ENCODE measurements at places on chromosomes 11 and 22.
A peak's percentile ranks its signal among the peaks of the same experiment; 100 is the strongest.

DNA sequence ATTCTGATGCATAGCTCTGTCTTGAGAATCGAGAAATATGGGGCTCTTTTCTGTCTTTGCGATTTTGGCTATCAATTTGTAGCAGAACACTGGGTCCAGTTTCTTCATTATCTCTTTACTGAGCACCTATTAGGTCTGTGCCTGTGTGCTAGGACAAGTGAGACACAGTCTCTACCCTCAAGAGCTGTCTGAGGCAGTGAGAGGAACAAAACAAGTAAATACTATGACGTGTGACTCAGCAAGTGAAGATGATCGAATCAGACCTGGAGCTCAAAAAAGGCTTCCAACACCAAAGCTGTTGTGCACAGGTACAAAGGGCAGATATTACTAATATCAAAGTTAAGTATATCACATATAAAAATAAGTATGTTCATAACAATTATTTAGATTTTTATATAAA is 52.4 kb downstream of the LGR4 start:
- DNase-seq = no peak

GRCh38 chr11:118334745-118335144 is 7.8 kb downstream of the CD3D start:
- DNase-seq = no peak

DNA sequence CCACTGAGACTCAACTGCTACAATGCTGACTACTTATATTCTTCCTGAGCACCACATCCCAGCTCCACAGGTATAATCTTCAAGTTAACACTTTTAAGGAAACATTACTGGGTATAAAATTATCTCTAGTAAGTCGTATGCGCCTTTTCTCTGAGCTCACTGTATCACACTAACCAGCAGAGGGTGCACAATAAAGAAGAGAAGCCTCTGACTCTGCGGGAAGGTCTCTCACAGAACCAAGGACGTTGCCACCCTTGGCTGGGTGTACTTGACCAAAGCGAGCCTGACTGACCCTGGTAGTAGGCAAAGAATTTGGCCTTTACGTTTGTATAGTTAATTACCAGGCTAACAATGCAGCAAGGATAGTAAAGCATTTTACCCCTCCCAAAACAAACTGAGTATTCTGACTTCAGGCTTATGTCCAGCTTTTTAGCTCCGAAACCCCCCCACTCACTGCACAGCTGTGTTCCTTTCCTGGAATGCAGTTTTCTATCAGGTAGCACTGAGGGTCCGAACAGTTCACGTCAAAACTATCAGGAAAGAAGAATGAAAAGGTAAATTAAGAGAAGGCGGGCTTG is at the start of gene BTBD18:
TSS of gene BTBD18 (minus strand) at position 144 of the 578 bp plus-strand sequence. CDS start 631 bp downstream, outside the sequence.
- no peak for DNase-seq

DNA sequence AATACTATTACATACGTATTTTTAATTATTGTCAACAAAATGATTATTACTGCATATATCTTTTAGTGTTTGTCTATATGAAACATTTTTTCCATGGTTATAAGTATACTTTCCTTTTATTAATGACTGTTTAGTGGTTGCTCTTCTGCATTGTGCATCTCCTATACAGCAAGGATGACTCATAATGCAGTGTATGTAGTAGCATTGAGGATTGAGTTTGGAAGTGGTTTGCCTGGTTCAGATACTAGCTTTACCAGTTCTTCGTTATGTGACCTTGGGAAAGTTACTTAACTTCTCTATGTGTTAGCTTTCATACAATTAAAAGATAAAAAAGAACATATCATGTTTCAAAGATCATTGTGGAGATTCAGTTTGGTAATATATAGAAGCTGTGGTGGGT is 44.1 kb downstream of the CHORDC1 start:
- no peak for DNase-seq

DNA sequence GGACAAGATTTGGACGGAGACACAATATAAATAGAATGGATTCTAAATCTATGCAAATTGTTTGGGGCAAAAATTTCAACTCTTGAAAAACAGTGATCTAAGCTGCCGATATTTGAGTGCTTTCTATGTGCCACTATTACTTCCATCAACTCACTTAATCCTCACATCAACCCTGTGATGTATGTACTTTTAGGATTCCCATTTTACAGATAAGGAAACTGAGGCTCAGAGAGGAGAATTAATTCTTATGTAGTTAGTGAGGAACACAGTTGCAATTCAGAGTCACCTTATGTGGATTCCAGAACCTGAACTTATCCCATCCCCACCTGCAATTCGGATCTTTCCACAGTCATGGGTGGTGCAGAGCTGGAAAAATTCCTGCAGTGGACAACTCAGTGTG is 60.3 kb downstream of the TSPAN18 start:
- DNase-seq = no peak

DNA sequence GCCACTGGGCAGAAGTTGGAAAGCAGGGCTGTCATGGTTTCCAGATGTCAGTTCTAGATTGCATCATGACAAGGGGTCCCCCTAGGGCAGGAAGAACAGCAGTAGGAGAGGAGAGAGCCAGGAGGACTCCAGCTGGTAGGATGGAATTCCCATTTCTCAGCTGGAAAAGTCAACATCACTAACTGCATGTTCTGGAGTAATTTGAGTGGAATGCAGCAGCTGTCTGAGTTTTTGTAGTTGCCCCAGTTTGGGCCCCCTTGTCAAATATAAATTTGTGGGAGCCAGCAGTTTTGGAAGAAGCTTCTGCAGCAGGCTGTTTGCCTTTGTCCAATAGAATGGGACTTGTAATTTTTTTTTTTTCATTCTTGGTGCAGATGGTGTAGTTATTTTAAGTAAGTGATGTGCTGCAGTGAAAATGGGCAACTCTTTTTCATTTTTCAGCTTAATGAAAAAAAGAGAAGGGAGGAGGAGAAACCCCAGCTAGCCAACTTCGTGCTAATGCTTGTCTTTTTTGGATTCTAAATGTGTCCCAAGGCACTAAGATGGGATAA is 86.9 kb downstream of the LDLRAD3 start:
- DNase-seq = no peak

- no peak for DNase-seq
Measured at GRCh38 chr11:75563978-75564552, 2.0 kb downstream of the SERPINH1 start.

- peak; percentile 55 for DNase-seq
Measured at GRCh38 chr11:13486926-13487660, 8.7 kb downstream of the PTH start.

- DNase-seq = no peak
Measured at GRCh38 chr11:124176925-124177715, 6.0 kb upstream of the OR10D3 start.

DNA sequence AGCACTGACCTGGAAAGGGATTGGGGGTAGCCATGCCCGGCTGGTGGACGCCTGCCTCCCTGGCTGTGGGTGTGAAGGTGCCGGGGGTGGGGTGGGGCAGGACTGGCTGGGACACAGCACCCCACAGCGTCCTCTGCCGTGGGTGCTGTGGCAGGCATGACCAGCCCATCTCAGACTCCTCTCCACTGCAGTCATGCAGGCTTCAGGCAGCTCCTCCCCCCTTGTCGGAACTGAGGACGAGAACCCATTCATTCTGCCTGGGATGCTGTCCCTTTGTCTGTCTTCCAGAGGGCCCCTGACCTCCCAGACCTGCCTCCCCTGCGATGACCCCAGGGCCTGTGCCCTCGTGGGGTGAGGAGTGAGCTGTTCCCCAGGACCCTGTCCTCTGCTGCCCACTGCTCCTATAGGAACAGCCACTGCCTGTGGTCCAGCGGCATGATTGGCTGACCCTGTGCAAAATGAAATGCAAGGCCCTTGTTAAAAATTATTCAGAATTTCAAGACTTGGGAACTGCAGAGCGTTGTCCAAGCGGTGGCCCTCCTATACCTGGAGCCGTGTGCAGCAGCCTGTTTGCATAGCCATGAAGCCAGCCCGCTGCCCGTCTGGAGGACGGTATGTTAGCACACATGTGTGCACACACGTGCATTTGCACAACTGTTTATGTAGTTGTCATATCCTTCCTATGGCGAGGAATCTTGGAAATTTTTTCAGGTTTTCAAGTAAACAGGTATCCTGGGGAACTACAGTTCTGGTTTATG is 1122.3 kb downstream of the BRD1 start:
- no peak for DNase-seq

- DNase-seq = no peak
Measured at GRCh38 chr22:48804811-48805301, 1022.8 kb downstream of the BRD1 start.

DNA sequence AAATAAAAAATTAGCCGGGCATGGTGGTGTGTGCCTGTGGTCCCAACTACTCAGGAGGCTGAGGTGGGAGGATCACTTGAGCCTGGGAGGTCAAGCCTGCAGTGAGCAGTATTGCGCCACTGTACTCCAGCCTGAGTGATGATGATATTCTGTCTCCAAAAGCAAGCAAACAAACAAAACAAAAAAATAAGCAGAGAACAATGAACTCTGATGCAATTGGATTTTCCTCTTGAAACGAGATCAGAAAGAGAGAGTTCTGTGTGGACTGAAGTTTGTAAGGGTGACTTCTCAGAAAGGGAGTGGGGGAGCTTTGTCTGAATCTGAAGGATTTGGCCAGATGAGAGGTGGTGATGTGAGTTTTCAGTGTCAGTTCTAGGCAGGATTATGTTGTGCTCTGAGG is 6.0 kb upstream of the TMEM123 start:
- DNase-seq = no peak

DNA sequence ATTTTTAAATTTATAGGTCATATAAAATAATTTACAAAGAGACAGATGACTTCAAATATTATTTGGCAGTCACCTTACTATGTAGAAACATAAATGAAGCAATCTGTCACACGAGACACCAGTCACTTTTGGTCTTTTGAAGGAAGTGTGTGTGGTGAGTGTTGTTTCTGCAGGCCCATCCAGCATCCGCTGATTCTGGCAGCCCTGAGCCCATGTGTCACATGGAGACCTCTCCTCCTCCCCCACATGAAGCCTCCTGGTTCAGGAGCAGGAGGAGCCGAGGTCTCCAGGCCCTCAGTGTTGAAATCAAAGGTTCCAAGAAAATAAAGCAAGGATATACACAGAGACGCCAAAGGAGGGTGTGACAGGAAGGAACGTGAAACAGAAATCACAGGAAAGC is 60.1 kb downstream of the ARFGAP3 start:
- no peak for DNase-seq

DNA sequence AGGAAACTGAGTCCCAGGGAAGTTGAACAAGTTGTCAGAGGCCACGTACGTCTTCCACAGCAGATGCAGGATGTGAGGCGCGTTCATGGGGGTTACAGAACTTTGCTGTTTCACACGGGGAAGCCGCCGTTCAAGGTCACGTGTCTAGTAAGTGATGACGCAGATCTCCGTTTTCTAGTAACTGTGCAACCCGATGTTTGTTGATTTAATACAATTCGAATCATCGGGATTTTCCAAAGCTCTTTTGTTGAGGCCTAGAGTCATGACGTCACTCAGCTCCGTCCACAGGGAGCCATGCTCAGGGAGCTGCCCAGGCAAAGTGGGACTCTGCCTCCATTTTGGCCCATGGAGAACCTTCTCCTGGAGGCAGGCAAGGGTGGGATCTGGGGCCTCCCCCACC is 1121.8 kb downstream of the TBC1D22A start:
- DNase-seq = no peak

- DNase-seq = no peak
Measured at GRCh38 chr22:36492109-36492508, 10.7 kb upstream of the TXN2 start.

DNA sequence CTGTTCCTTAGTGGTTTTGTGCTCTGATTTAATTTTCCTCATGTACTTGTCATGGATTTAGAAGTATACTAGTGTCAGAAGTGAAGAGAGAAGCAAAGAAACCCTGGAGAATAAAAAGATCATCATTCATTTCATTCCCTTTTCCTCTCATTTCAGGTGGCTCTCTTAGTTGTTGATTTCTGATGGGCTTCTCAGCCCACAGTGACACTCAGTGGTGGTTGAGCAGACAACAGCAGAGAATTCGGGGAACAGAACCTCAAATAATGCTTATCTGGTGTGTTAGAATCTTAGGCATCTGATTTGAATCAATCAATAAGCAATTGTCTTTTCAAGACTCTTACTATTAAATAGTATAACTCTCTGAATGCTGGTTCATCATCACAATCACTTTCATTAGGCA is 1289.4 kb downstream of the FAM181B start:
- no peak for DNase-seq

DNA sequence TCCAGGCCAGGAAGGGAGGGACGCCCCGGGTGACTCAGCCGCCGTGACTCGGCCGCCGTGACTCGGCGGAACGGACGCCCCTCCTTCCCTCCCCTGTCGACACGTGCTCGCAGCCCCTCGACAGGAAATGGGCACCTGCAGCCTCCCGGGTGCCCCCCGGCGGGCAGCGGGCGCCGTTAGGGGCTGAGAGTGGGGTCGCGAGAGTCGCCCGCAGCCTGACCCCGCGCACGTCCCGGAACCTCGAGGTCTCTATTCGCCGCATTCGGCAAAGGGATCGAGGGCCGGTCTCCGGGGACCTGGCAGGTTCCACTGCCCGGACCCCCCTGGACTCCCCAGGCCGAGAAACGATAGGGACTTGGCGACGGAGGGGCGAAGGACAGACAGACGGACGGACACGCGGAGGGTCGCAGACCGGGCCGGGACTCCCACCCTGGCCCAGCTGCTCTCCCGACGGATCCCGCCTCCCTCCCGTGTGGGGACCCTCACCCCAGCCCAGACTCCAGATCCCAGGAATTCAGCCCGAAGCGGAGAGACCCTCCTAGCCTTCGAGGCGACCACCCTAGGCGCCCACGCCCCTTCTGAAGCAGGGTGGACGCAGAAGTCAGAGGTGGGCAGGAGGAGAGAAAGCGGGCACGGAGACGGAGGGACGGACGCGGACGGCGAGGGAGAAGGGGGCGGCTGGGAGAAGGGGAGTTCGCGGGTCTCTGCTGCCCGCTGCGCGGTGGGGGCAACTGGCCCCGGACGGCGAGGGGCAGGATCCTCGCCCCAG is 648 bp downstream of the FOSL1 start:
- peak; percentile 85 for DNase-seq

DNA sequence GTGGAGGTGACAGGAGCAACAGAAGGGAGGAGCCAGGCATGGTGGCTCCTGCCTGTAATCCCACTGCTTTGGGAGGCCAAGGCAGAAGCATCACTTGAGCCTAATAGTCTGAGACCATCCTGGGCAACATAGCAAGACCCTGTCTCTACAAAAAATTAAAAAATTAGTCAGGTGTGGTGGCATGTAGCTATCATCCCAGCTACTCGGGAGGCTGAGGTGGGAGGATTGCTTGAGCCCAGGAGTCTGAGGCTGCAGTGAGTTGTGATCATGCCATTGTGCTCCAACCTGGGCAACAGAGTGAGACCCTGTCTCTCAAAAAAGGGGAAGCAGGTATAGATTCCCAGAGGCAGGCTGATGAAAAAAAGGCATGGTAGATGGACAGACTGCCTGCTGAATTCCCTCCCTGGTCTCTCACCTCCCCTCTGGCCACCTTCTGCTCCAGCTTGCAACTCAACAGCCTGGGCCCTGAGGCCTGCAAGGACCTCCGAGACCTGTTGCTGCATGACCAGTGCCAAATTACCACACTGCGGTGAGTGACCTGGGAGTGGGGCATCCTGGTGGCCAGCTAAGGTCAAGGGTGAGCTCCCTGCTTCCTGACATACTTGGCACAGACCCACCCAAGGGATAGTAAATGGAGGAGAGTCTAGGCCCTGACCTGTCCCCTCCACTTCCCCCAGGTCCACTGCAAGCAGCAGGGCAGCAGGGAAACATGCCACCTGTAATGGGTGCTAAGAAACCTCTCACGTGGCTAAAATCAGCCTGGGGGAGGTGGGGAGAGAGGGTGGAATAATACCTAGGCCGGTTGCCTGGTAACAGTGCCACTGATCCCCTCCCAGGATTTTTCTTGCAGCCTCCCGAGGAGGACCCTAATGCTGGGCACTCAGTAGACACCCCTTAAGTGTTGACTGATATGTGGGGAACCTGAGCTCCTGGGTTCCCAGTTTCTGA is 4.3 kb upstream of the NHERF4 start:
- DNase-seq = no peak

- DNase-seq = no peak
Measured at GRCh38 chr22:50542416-50542927, 3.2 kb upstream of the KLHDC7B start.

All from activated naive CD8-positive, alpha-beta T cell treated with anti-CD3 and anti-CD28 coated beads, Interleukin-2, amount 50 U/mL, for 24 hours (primary cell).